ENCODE measurements at places on chromosomes 4 and X. TPM values are rescaled to one million over a fixed set of nuclear protein-coding genes. Genes with fewer than 3 reads are reported as not detected.
A peak's percentile ranks its signal among the peaks of the same experiment; 100 is the strongest.

DNA sequence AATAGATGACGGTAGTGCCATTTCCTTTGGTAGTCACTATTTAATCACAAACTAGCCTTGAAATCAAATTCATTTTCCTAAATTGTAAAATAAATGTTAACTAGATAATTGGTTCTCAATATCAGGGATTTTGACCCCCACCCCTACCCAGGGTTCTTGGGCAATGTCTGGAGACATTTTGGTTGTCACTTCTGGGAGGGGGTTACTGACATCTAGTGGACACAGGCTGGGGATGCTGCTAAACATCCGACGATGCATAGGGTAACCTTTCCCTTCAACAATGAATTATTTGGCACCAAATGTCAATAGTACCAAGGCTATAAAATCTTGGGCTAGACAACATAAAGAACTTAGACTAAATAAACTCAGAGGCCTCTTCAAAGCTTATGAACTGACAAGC, 285.8 kb upstream of the TRPC5 start:
- DNase-seq = no peak
- no peak overlapping the region for H3K4me3 ChIP-seq
- no peak overlapping the region for H3K27ac ChIP-seq
- H3K27me3 ChIP-seq = peaks cover 3% of the 10 kb centered on the region

GRCh38 chr4:149409146-149409545, 406.5 kb downstream of the IQCM start:
- peak overlapping the region; percentile 79 for H3K27ac ChIP-seq
- H3K36me3 ChIP-seq = no peaks in the 10 kb centered on the region
- H3K27me3 ChIP-seq = no peaks in the 10 kb centered on the region
- no peak overlapping the region for H3K4me3 ChIP-seq

CDKL2 gene
- polyA plus RNA-seq = 0.64 TPM

LDOC1 gene
- 8.5 TPM for polyA plus RNA-seq

DOCK11 gene
- polyA plus RNA-seq = 2.8 TPM

All from keratinocyte (primary cell).